T-helper 22 cell (primary cell): ENCODE measurements at places on chromosomes 2 and 18.

DNA sequence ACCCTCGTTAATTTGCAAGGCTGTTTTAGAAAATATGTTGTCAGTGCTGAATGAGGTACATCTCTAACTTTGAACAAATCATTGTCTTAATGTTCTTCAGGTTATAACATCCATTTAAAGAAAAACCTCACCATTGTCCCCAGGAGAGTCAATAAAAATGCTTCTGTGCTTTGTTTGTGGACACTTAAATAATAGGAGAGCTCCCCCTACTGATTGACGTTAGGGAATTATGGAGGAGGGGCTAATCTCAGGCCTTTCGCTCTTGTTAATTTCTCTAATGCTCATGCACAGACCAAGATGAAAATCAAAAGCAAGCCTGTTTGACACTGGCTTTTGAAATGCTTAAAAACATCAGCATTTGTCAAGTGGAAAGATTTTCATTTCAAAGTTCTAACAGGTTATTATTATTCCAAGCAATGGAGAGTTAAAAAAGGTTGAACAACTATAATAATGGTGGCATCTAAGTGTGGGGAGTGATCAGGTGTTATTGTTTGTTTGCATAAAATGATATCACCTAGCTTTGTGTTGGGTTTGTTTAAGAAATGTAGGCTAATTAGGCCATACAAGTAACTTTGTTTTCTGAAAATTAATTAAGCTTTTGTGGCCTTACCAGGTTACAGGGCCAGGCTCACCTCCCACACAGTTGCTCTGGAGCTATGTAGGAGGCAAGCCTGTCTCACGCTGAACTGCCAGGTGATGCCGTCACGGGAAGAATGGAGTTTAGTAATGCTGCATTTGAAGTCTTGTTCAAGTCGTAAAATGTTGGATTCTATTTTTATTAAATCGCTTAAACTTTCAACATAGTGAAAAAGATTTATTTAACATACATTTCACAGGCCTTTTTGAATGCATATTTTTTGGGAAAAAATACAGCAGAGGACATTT, 51.7 kb upstream of the SMIM21 start:
- no peak for DNase-seq

GRCh38 chr2:64063924-64064331, 44.7 kb upstream of the VPS54 start:
- no peak for DNase-seq

DNA sequence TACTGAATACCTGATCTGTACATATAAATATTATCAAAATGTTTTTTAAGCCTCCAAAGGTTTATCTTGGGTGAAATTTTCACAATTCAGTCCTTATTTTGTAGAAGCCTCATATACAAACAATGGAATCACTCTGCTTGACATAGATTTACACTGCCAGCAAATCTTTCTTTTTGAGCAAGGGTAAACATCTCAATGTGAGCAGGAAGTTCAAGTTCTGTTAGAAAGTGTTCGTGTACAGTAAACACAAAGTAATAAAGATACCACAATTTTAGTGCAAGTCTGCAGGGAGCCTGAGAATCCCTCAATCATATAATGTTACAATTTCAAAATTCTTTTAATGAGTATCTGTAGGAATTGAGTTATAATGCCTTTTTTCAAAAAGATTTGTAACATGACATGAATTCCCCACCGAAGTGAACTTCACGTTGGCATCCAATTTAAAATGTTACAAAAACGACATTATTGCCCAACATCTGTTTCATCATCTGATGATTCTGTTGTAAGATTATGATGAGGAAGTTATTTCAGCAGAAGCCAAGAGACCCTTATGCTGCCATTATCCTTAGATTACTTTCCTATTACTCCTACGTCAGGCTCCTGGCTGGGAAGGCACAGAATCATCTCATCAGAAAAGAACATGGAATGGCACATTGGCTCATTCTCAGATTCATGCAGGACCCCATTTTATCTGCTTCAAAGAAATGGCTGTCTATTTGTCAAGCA, 283.9 kb upstream of the ACVR2A start:
- DNase-seq: no peak

DNA sequence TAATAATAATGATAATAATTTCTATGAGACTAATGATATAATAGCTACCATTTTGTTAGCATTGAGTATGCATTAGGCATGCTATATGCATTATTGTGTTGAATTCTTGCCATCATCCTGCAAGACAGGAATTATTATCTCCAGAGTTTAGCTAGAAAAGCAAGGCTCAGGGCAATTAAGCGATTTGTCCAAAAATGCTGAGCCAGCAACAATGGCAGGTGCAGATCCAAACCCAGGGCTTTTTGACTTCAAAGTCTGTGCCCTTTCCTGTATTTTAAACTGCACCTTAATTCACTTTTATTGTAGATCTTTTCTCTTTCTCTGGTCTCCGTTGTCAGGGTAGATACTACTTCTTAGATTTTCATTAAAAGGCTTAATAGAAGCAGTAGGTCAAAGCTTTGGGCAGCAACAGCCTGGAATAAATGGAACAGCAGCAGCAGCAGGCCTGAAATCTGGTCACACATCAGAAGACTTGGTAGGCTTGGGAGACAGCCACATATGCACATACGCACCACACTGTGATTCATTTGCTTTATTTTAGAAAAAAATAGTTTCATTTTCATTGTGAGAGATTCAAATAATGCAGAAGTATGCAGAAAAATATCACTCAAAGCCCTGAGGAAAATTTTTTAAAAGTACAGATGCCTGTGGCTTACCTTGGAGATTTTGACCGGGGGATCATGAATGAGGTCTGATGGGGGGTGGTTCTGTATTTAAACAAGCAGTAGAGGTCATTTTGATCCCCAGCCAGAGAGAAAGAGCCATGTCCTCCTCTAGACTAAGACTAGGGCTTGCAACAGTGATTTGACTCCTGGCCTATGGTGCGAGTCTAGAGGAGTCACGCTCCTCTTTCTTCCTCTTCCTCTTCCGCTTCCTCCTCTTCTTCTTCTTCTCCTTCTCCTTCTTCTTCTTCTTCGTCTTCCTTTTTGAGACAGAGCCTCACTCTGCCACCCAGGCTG, 455.7 kb downstream of the TSN start:
- DNase-seq: no peak

DNA sequence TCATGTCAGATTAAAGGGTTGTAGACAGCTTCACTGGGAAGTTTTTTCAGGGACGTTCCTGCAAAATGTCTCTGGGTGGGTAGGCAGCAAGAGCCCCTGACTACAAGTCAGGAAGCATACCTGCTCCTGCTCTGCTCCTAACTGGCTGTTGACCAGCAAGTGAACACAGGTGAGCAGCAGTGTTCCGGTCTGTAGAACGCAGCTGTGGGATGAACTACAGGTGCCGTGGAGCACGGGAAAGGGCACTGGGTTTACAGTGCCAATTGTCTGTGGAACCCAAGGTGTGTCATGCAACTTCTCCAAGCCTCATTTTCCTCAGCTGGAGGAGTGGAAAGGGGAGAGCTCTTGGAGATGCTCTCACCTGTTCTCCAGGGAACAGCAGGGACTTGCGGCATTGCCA, 6.6 kb downstream of the ASB18 start:
- no peak for DNase-seq

DNA sequence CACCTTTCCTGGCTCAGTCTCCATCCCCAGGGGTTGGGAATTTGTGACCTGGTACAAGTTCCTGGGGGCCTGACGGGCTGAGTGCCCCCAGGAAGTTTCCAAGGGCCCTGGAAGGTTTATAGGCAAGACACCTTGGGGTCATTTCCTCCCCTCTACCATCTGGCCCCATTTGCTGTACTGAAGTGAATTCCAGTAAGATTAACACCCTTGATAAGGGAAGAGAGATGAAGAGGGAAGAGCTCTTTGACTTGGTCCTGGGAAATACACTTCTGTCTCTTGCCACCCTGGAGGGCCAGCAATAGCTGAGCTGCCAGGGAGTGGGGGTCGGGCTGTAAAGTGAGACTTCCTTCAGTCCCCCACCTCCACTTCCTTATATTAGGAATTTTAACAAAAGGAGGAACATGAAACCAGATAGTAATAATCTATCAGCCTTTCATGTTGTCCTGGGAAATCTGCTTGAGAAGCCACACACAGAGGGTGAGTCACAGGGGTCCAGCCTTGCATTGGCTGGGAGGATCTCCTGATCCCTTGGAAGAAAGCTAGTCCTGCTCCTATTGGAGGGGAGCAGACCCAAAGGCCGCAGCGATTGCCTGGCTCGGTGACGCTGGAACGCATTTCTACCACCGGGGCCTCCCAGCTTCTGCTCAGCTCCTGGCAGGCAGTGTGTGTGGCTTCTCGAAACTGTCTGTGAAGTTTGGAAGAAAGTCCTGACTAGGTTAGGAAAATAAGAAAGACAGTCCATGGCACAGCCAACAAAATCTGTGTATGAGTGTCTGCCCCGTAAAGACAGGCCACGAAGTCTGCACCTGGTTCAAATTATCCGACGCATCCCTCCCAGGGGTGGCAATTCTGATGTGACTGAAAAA, 87.3 kb downstream of the ACAA2 start:
- DNase-seq: no peak

DNA sequence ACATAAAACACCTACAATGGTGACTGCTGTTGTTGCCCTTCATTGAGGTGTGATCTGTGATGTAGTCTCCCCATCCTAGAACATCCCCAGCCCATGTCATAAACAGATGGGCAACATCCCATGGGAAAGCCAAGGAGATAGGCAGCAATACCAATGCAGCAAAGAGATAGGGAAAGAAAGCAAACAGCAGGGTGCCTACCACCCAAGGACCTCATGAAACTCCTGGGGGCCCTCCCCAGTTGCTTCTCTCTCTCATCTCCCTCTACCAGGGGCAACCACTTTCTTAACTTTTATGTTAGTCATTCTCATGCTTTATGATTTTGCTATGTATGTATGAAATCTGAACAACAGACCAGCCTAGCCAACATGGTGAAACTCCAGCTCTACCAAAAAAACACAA, 8.1 kb upstream of the ITPRIPL1 start:
- no peak for DNase-seq

DNA sequence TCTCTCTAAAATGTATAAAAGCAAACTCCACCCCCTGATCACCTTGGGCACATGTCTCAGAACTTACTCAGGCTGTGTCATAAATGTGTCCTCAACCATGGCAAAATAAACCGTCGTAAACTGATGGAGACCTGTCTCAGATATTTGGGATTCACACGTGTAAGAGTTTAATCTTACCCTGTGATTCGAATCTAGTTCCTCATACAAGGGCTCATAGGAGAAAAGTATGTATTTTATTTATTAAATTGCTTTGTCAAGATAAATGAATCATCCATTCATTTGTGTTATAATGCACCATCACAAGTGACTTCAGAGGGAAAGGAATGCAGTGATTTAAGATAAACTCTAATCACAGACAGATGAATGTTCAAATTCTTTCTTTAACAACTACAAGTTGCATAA, 712.5 kb upstream of the LRATD1 start:
- DNase-seq: no peak

DNA sequence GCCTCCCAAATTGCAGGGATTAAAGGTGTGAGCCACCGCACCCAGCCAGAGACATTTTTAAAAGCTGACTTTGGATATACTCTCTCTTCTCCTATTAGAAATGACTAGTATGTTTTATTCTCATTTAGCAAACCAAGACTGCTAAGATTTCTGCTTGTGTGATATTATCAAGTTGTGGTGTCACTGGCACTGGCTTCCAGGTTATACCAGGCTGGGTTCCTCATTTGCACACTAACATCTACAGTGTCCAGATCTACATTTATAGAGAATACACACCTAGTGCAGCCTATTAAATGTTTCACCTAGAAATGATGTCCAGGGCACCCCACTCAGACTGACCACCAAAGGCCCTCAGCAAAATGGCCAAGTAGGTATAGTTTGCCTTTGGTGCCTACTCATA, 265.3 kb upstream of the STON1 start:
- DNase-seq: no peak

- no peak for DNase-seq
Measured at GRCh38 chr2:231563378-231563961, 29.2 kb upstream of the TEX44 start.

DNA sequence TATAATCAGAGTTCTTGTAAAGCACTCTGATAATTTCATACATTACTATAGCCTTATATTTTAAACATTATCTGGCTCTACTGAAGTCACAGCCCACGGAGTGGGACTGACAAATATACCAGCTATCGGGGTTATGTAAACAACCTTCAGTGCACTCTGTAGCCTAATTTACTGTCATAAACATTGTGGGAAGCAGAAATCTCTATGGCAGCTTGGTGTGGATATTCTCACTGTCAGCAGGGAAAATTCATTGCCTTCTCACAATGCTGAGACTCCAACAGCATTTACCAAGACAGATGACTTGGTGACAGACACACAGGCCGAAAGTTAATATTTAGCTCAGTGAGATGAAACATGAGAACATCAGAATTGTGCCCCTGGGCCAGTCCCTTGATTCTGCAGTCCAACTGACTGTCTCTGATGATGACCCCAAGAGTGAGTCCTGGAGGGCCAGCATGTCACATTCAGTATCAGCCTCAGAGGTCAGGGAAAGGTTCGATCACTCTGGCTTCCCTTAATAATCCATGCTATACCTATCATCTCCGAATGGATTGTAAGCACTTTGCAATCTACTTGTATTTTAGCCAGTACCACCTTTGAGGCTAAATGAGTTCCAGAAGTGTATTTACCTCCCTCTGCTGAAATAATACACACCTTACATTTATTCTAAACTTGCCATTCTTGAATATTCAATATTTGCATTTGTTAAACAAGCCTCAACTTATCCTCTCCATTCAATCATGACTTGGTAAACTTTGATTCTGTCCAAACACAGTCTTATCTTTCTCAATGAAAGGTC, 146.2 kb upstream of the OSR1 start:
- DNase-seq: no peak

DNA sequence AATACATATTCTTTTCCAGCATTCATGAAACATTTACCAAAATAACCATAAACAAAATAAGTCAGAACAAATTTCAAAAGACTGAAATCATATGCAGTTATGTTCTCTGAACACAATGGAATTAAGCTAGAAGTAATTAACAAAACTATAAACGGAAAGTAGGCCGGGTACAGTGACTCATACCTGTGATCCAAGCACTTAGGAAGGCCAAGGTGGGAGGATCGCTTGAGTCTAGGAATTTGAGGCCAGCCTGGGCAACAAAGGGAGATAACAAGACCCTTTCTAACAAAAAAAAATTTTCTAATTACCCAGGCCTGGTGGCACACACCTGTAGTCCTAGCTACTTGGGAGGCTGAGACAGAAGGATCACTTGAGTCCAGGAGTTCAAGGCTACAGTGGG, 14.9 kb downstream of the ATAD2B start:
- no peak for DNase-seq
